ENCODE measurements at places on chromosomes 6 and 20.

- DNase-seq, result no peak
Measured at GRCh38 chr6:158591134-158591809, 31.4 kb downstream of the TMEM181 start.

DNA sequence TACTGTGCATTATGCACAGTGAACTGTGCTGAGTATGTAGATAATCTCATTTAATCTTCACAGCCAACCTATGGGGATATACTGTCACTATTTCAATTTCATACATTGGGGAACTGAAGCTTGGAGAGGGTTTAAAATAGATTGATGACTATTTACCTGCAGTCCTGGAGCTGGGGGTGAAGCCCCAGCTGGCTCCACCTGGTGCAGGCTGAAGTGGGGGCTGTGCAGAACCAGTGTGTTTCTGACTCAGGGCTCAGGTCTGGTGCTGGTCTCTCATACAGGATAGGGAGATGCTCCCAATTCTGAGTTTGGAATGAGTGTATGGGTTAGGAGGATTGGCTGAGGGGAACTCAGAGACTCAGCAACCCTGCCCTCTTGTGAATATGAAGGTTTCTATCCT is 176.1 kb upstream of the CEP162 start:
- DNase-seq, result no peak

DNA sequence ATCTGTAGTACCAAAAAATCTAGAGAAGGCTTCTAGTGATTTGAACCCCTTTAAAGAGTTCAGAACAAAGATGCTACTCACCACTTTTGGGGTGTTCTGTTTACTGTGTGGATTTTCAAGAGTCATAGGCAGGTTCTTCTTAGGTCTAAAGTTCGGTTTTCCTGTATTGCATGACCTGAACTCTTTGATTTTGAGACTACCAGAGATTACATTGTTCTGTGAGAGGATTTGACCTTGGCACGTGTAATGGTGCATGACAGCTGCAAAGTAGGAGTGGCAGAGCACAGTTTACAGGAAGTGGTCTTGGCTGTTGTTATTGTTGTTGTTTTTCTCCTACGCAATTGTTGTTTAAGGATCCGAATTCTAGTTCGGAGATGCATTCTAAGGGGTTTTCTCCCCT is 592.7 kb downstream of the EPHA7 start:
- DNase-seq, result peak; percentile 33

- no peak for DNase-seq
Measured at GRCh38 chr6:45052325-45052724, 275.8 kb upstream of the RUNX2 start.

GRCh38 chr20:19749618-19750071 is 8.4 kb upstream of the RIN2 start:
- no peak for DNase-seq

DNA sequence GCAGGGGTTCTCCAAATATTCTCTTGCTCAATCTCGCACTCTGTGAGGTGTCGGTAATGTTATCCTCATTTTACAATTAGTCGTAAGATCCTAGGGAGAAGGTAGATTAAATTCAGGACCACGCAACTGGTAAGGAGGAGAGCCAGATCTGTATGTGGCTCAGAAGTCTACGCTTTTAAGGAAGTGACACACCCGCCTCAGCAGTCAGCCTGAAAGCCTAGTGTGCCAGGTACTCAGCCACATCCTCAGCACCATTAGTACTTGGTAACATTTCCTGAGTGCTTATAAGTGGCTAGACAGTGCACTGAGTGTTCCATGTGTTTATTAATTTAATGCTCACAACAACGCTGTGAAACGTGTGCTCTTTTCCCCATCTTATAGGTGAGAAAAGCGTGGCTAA is 63.7 kb downstream of the DHX35 start:
- DNase-seq, result no peak

DNA sequence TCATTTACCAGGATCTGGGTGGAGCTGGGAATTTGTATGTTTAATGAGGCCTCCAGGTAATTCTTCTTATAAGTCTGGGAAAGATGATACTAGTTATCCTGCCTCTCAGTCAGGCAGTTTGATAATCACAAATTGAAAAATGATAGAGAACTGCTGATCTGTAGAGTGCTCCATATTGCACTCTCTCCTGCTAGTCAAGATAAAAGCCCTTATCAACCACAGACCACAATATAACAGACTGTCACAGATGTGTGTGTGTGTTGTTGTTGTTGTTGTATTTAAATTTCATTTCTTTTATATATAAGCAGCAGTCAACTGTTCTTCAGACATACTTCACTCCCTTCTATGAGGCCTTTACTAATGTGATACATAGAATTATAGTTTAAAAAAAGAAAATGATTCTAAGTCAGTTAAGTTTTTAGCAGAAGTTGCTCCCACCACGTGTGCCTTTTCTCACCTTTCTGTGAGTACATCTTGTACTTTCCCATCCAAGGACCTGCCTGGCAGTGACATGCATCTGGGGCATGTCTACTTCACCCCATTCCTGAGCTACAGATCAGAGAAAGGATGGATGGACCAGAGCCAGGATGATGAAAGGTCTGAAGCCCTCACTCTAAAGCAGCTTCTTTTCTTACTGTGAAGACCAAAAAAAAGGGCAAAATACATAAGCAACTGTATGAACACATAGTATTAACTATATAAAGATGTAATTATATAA is 29.8 kb downstream of the TENT5A start:
- DNase-seq, result no peak

- no peak for DNase-seq
Measured at GRCh38 chr20:50916257-50916656, 15.0 kb downstream of the ADNP start.
